ENCODE measurements at places on chromosomes 11 and 22.

DNA sequence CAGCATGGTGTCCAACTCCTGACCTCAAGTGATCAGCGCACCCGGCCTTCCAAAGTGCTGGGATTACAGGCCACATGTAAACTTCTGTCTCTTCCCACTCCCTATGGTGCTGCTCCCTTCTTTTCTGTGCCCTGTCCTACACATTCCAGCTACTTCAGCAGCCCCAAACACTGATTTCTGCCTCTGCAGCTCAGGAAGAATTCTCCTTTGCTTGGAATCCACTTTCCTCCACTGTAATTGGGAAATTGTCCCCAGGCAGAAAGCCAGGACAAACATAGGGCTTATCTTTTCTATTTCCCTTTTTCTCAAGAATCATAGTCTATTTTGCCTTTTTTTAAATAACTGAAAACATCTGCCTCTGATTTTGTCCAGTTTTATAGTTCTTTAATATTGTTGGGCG is 21.3 kb upstream of the DRG1 start:
- no peak for DNase-seq

DNA sequence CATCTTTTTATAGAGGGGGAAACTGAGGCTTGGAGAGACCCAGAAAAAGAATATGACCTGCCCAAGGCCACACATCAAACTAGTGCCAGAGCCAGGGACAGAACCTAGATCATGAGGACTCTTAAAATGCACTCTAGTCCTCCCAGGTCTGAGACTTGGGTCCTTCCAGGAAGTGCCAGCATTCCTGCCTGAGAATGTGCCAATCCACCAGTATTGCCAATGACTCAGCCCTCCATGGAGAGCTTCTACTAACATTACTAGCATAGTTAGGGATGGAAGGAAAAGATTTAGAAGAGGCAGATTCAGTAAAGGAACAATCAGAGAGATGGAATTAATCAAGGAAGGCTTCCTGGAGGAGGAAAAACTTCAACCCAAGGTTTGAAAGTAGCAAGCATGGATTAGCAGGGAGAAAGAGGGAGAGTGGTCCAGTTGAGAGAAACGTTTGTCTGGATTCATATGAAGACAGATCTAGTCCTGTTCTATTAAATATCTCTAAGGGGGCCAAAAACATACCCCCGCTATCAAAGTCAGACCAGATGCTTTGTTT is 20.1 kb upstream of the SMIM35 start:
- DNase-seq = no peak

GRCh38 chr11:61532134-61533038 is 23.8 kb downstream of the LRRC10B start:
- DNase-seq = no peak

DNA sequence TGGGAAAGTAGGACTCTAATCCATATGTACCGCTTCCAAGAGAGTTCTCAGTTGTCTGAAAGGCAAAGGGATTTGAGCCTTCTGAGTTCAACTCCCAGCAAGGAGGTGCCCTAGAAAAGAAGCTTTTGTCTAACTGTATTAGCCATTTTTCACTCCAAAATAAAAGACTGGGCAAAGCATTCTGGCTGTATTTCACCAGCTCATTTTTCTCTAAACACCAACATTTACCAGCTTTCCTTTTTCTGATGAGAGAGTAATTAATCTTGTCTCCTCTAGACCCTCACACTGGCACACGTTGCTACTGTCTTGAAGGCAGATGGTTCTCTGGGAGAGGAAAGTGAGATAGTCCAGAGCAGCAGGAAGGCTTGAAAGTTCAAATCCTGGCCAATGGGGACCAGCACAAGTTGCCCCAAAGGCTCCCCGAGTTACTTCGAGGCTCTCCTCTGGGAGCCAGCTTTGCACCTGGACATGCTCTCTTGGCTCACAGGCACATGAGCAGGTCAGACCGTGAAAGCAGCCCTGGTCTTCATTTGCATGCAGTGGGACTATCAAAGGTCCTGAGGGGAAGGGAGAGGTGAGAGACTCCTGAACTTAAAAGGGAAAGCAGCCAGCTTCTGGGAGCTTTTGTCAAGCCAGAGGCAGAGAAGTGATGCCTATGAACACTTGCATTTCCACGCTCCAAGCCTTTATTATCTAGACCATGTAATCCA is 100.0 kb downstream of the NTM start:
- DNase-seq = no peak

DNA sequence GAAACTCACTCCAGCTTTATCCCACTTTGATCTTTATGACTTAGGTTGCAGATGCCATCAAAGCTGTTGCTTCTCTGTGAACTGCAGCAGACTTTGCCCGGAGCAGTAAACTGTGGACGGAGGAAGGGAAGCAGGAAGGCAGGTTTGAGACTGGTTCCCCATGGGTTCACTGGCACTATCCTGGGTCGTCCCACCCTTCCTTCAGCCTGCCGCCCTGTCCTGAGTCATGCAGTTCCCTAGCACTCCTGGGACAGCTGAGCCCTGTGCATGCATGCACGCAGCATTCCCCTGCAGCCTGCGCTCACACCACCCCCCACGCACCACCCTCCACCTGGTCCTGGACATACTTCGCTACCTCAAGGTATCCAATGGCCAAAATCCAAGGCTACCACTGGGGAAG is 23.5 kb upstream of the P2RY2 start:
- DNase-seq = no peak

DNA sequence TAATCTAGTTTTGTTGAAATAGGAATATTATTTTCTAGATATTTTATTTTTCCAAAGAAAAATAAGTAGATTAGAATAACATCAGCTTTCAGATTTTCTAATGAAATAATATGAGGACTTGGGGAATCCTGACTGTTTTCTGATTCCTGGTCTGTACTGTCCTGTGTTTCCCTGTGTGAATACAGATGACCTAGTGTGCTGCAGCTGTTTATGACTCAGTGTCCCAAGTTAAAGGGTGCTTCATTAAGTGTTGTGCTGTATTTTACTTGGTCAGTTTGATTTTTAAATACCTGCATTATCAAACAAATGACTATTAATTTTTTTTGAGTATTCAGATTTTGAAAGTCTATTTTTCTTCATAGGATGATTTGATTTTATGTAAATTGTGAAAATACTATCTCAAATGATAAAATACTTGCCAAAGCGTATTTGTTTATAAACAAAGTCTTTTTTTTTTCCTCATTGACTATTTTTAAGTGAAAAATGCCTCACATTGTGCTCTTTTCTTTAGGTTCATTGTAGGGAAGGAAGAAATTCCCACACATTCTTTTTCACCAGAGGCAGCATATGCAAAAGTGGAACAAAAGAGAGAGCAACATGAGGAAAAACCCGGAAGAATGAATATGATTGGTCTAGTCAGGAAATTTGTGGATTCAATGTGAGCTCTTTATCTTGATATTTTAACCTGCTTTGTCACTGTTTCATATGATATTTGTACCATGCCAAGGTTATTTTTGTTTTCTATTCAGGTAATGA is 264.2 kb downstream of the TMEM135 start:
- DNase-seq = no peak

DNA sequence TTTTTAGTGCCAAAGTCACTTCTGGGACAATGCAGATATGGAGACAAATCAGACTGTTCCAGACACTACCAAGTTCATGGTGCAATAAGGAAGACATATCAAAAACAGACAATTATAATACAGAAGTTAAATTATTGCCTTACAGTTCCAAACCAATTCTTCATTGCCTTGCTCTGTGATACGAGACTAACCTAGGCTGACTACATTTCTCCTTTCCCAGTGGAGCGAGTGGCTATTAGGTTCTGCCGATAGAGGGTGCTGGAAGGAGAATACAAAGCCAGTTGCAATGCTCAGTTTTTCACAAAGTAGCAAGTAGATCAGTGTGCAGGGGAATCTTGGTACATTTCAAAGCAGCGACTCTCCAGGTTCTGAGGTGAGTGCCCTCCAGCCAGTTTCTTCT is 67.8 kb downstream of the FAM168A start:
- DNase-seq = no peak

DNA sequence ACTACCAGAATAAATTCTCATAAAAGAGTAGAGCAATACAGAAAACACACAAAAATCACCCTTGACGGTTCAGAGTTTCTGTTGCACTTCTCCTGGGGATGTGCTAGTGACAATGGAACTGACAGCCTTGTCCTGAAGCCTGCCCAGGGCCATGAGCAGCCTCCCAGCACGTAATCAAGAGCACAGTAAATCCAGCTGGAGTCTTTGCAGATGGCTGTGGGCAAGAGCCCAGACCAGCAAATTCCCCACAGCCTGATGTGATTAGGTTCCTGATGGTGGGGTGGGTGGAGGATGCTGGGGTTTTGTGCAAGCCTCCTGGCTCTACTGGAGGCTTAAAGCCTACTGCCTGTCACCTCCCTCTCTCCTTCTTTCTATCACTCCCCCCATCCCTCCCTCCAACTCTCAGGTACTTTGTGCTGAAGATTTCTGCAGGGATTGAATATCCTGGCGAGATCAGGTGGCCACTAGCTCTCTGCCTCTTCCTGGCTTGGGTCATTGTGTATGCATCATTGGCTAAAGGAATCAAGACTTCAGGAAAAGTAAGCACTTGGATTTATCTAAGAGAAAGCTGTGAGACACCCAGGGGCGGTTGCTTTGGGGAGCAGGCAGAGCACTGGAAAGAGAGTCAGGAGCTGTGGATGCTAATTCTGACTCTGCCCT is 18.1 kb downstream of the SLC6A5 start:
- DNase-seq = no peak

DNA sequence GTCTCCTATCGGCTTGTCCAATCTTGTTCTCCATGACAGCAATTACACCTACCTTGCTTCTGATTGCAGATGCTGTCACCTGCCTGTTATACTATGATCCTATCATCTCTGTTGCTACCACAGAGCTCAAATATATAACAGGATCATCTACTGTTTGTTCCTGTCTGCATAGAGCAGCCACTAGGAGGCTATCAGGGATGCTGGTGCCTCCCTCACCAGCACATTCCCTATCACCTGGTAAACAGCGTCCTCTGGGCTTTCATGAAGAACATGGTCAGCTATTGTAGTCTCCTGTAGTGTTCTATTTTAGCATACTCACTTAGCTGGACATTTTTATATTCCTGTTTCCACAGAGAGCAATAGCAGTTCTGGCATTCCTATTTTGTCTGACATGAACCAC is 87.8 kb upstream of the FAT3 start:
- DNase-seq = no peak

- no peak for DNase-seq
Observed at GRCh38 chr11:2390091-2390724, 10.3 kb upstream of the TSSC4 start.

DNA sequence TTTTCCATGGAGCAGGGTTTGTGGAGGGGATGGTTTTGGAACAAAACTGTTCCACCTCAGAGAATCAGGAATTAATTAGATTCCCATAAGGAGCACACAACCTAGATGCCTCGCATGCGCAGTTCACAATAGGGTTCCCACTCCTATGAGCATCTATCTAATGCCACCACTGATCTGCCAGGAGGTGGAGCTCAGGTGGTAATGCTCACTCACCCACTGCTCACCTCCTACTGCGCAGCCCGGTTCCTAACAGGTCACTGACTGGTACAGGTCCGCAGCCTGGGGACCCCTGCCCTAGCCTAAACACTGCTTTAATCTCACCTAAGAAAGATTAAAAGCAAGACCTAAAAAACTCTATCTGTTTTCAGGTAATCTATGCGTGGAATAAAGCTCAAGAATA is 553.0 kb downstream of the JRKL start:
- DNase-seq = no peak

GRCh38 chr11:90737444-90738050 is 514.7 kb upstream of the CHORDC1 start:
- DNase-seq = no peak

Measured in stimulated activated CD8-positive, alpha-beta memory T cell treated with anti-CD3 and anti-CD28 coated beads, Interleukin-2, amount 100 ng/mL, for 1 hour (primary cell).